ENCODE measurements at places on chromosomes 5 and 9. TPM values are rescaled to one million over a fixed set of nuclear protein-coding genes. Genes with fewer than 3 reads are reported as not detected.

The PTGDS gene
- polyA plus RNA-seq, result 2,982 TPM

The NUTM2G gene
- not detected for polyA plus RNA-seq

The TAF11L10 gene
- polyA plus RNA-seq, result not detected

The EXOC3 gene
- 20.6 TPM for polyA plus RNA-seq

The DMGDH gene
- polyA plus RNA-seq, result 0.53 TPM

The ZNF79 gene
- 3.6 TPM for polyA plus RNA-seq

The PRSS3 gene
- not detected for polyA plus RNA-seq

The CER1 gene
- not detected for polyA plus RNA-seq

The PCDHGA1 gene
- polyA plus RNA-seq, result 1.3 TPM

The SLC36A2 gene
- polyA plus RNA-seq, result 0.15 TPM

The EPB41L4A gene
- 6.4 TPM for polyA plus RNA-seq

DNA sequence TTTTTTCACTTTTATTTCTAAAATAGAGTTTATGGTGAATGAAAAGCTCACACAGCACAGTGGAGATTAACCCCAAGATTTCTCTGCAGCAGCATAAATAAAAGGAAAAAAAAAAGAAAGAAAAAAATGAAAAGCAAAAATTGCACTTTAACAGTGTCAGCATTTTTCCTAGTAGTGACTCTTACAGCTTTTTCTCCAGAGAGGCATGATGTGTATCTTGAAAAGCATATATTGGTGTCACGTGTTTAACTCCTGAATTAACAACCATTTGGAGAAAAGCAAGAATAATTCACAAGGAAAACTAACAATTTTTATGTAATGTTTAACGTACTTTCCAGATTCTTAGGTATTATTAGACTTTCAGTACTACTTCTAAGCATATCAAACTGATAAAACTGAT, 67.9 kb downstream of the ADGRV1 start:
- DNase-seq, result no peak

GRCh38 chr9:136578915-136579649, 33.2 kb upstream of the NOTCH1 start:
- no peak for DNase-seq

GRCh38 chr5:133754575-133755169, 142.3 kb upstream of the FSTL4 start:
- peak; percentile 13 for DNase-seq

- no peak for DNase-seq
Observed at GRCh38 chr5:140806834-140807775, at the start of gene PCDHA4. Gene PCDHA4 (plus strand): TSS chr5:140807068.

GRCh38 chr5:140261403-140262171, 41.3 kb downstream of the PFDN1 start:
- peak; percentile 82 for DNase-seq

DNA sequence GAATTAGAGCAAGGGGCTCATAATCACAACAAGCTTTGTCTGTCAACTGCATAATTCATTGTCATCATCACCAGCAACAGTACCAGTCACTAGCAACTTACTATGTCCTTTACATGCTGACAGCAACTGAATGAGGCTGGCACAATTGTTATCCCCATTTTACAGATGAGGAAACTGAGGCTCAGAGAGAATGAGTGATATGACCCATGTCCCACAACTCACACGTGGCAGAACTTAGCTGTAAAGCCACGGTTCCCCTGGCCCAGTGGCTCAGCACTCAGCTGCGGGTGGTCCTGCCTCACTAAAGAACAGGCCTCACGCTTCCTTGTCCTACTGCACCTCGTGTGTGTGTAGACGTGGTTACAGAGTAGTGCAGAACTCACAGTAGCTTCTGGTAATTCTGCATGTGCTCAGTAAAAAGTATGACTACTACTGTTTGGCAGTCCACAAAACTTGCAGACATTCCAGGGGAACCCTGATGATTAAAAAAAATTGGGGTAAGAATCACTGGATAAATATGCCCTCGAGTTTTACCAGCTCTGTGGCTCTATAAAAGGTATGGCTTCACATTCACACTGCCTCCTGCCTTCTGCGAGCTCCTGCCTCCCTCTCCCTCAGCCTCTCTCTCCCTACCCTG, 30.2 kb downstream of the AFAP1L1 start:
- DNase-seq, result no peak

- DNase-seq, result no peak
Observed at GRCh38 chr9:70031141-70031545, 12.5 kb upstream of the MAMDC2 start.

DNA sequence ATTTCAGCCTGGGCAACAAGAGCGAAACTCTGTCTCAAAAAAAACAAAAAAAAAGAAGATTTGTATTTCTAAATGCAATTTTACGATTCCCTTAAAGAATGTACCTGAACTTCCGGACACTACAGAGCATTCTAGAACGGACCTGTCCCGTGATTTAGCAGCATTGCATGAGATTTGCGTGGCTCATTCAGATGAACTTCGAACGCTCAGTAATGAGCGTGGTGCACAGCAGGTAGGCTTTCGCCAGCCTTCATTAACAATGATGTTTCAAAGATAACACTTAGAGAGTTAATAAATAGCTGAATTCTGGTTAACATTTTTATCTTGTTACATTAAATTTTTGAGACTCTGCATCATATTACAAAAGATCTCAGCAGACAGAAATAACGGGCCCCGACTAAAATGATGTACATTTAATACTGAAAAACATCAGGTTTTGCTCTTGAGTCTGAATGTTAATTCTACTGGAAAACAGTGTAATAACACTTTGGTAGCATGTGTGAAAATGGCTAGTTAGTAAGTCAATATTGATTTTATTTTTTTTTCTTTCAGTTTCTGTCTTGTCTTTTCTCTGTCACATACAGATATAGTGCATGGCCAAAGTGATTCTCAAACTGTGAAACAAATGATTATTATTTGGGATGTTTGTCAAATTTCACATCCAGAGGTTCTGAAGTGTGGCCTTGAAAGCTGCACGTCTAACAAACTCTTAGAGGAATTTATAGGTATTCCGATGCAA, 23.3 kb downstream of the CCNH start:
- no peak for DNase-seq

DNA sequence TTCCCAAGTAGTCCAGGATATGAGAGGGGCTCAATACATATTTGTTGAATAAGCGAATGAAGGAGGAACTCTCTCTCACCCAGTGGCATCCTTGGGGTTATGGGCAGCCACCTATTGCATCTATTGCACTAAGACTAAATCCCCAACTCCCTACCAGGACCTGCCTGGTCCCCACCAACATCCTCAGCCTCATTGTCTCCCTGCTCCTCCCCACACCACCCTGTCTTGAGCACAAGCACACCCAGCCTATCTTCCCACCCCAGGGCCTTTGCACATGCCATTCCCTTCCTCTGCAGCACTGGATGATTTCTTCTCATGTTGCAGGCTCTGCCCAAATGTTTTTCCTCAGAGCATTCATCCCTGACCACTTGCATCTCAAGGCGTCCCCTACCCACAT, 133.8 kb downstream of the BARX1 start:
- DNase-seq, result no peak

- no peak for DNase-seq
Observed at GRCh38 chr9:108239696-108240321, 616.0 kb downstream of the ACTL7B start.

DNA sequence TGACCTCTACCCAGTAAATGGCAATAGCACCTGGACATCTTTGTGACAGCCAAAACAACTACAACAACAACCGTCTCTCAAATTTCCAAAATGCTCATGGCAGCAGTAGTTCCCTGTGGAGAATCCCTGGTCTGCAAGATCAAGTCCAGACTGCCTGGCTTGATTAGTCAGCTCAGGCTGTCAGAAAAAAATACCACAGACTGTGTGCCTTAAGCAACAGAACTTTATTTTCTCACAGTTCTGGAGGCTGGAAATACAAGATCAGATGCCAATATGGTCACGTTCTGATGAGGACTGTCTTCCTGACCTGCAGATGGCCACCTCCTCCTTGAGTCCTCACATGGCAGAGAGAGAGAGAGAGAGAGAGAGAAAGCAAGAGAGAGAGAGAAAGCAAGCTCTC, 52.3 kb upstream of the MOCS2 start:
- DNase-seq, result no peak

- DNase-seq, result no peak
Observed at GRCh38 chr9:70484232-70485130, 70.0 kb upstream of the KLF9 start.

DNA sequence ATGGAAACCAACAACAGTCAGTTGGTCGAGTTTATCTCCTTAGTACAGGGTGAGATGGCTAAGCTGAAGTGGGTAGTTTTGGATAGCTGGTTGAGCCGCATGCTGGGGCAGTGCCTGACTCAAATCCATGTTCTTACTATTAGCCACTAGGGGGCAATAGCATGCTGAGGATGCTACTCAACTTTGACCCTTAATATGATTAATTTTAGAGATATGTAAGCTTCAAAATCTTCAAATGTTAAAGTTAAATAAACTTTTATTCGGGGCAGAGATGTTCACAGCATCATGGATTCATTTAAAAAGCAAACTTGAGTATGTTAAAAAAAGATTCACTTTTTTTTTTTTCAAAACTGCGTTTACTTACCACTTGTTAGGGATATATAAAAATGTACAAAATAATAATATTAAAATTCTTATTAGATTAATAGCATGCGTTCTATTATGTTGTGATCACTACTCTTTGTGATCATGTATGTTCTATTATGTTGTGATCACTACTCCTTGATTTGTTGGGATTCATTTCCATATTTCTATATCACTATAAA, 57.0 kb downstream of the C9orf153 start:
- DNase-seq, result no peak

- DNase-seq, result no peak
Observed at GRCh38 chr5:149682532-149683075, 47.5 kb upstream of the PPARGC1B start.

- DNase-seq, result no peak
Observed at GRCh38 chr9:86550401-86550800, 196.2 kb upstream of the TUT7 start.

DNA sequence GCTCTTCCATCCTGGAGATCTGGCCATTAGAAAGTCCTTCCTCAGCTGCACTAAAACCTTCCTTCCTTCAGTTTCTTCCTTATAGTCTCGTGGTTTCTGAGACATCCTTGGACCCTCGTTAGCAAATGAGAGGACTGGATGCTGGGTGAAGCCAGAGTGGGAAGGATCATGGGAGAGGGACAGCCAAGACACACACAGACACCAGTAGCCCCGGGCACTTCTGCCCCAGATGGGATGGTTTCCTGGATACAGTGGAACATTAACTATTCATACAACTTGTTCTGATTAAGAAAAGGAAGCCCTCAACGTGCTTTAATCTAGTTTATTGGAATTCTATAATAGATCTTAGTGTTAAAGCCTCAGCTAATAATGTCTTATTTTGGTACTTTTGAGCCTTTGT, 125.5 kb downstream of the SEC61B start:
- no peak for DNase-seq

DNA sequence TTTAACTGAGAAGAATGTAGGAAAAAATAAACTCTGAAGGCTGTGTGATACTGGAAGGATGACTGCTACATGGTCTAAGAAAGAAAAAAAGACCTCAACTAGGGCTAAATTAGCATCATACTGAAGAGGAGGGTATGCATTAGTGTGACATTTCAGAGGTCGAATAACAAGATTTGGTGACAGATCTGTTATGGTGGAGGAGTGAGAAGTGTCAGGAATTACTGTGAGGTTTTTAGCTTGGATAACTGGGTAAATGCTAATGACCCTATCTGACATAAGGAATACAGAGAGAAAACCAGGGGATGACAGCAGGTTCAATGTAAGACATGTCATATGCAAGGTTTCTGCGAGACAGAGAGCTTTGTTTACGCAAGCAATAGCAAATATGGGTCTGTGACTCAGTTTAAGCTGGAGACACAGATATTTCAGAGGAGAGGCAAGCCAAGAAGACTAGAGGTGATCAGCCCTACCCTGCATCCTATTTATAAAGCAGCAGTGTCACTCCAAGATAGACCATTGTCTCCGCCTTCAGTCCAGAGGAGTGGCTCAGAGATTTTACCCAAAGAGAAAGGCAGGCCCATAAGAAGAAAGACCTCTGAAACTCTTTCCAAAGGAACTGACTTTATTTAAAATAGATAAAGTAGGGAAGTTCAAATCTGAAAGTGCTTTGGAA, 44.3 kb downstream of the FBN2 start:
- DNase-seq, result no peak

DNA sequence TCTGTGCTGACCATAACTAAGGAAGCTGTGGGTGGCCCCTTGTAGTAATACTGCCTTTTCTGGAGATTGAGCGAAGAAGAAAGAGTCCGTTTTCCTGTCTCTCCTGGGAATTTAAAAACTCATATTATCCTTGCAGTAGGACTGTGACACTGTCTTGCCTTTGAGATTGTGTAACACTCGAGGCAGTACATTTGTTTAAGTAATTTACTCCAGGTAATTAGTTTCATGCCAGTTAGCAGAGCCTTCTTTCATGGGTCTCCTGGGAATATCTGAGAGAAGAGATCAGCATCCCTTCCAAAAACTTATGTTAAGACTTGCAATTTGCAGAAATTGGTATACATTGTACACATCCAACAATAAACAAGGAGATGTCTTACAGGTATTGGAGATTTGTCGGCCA, 405.6 kb downstream of the DMRT2 start:
- DNase-seq, result no peak

- peak; percentile 83 for DNase-seq
Observed at GRCh38 chr5:149381986-149382338, 2.9 kb upstream of the IL17B start.

GRCh38 chr5:82151204-82151603, 127.0 kb downstream of the RPS23 start:
- DNase-seq, result no peak

DNA sequence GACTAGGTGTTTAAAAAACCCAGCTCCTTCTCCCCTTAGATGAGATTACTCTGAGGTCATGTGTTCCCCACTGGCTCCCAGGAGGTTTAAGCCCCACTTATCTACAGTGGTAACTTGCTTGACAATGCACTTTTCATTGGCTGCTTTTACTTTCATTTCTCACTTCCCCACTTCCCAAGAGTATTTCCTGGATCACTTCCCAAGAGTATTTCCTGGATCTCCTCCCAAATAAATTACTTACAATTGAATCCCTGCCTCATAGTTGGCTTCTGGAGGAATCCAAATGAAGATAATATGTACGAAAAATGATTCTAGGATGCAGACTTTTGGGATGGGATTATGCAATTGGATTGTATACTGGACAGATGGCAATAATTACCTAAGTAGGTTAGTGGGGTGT, 47.1 kb upstream of the CHSY3 start:
- DNase-seq, result no peak

DNA sequence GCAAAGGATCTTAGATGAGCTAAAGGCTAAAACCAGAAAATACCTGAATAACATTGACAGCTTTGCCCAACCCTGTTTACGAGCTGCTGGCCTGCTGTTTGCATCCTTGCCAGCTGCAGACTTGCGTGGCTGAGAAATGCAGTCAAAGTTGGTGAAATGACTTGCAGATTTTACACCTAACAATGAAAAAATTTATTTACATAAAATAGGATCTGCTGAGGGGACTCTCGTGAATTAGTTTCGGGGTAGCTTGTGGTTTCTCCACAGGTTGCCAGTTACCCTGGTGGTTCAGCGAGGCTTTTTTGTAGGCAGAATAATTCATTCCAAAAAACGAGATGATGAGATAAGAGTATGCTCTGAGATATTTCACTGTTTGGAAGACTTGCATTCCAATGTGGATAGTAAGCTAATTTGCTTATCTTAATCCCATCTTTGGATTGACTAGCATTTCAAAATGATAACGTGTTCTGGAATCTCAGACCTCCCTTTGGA, 65.7 kb upstream of the FANCC start:
- no peak for DNase-seq
